ENCODE measurements at places on chromosomes 5 and 9. TPM values are rescaled to one million over a fixed set of nuclear protein-coding genes. Genes with fewer than 3 reads are reported as not detected.
A peak's percentile ranks its signal among the peaks of the same experiment; 100 is the strongest.

The LCN15 gene
- total RNA-seq, result not detected

The KDM3B gene
- 29.8 TPM for total RNA-seq

The DMRT3 gene
- not detected for total RNA-seq

The WDR38 gene
- not detected for total RNA-seq

The CRHBP gene
- not detected for total RNA-seq

The QRFP gene
- not detected for total RNA-seq

The IL13 gene
- total RNA-seq, result not detected

The TAF11L5 gene
- total RNA-seq, result not detected

- peak; percentile 77 for DNase-seq
Observed at GRCh38 chr5:163695830-163696578, 190.6 kb downstream of the MAT2B start.

GRCh38 chr5:90017239-90017638 lies 392.3 kb downstream of the CETN3 start:
- DNase-seq, result no peak

- no peak for DNase-seq
Observed at GRCh38 chr9:132461281-132461896, 51.4 kb downstream of the CFAP77 start.

DNA sequence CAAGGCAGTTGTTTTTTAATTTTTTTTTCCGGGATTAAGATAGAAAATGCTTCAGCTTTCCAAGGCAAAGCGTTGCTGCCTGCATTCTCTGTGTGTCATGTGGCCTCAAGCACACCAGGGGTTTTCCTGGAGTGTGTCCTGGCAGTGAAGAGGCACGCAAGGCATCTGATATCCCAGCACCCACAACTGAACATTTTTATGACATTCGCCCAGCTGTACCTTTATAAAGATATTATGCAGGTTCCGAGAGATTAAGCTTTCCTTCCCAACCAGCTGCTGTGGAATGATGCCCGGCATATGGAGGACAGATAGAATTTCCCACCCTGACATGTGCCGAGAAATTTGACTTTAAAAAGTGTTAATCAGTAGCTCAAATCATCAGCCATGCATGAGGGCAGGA lies 205.6 kb downstream of the GADD45G start:
- peak; percentile 35 for DNase-seq

- peak; percentile 65 for DNase-seq
Observed at GRCh38 chr9:137619240-137620047, 639 bp downstream of the EHMT1 start.

DNA sequence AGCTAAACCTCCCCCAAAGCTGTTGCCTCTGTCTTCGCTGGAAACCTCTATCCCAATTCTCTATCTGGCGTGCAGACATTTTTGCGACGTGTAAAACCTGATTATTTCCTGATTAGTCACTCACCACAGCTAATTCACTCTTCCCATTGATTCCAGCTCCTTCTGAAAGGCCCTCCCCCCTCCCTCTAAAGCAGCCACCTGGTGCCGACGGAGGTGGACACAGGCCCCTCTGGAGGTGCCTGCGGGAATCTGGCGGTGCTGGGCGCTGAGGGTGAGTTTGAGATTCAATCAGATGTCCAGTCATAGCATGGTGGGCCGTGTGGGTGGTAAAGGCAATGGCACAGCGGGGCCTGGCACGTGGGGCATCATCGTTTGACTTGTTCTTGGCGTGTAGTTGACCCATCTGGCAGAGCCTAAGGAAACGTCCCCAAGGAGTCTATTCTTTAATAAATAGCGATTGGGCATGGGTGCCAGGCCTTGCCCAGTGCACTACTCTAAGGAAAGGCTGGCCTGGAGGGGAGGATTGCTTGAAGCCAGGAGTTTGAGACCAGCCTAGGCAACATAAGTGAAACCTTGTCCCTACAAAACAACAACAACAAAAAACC lies 271.1 kb upstream of the MVB12B start:
- peak; percentile 81 for DNase-seq

DNA sequence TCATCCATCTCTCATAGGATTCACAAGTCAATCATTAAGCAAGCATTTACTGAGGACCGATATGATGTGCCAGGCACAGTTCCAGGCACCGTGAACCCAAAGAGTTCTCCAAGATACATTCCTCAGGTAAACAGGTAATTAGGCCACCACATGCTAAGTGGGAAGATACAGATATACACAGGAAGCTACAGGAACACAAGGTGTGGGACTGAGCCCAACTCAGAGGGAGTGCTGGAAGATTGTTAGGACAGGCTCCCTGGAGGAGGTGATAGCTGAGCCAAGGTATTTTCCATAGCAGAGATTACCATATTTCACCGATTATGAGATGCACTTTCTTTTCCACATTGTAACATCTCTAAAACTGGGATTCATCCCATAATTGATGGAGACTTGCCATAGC lies 31.4 kb upstream of the RAI14 start:
- DNase-seq, result no peak

DNA sequence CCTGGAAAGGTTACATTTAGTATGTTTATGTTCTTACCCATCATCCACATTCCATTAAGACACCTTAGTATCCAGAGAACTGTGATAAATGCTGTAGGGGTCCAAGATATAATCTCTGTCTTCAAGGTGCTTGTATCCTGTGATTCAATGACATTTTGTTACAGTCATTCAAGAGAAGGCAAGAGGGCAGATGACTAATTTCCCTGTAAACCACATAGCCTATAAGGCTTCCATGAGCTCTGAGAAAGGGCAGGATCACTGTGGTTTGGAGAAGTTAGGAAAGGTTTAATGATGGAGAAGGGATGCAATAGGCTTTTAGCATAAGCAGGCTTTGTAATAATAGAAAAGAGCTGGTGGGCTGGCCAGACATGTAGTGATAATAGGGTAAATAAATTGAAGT lies 40.0 kb downstream of the PAPPA start:
- peak; percentile 92 for DNase-seq

GRCh38 chr5:173515526-173515925 lies 100.9 kb downstream of the BOD1 start:
- peak; percentile 94 for DNase-seq

GRCh38 chr5:54703133-54703532 lies 185.6 kb downstream of the SNX18 start:
- peak; percentile 95 for DNase-seq

- DNase-seq, result peak; percentile 4
Observed at GRCh38 chr9:86788456-86788855, 158.8 kb downstream of the GAS1 start.

- DNase-seq, result no peak
Observed at GRCh38 chr9:131198041-131198715, 72.8 kb downstream of the NUP214 start.
